ENCODE measurements at places on chromosomes 2 and 18.

GRCh38 chr18:3041843-3042242 is 28.9 kb upstream of the LPIN2 start:
- no peak for ATAC-seq

GRCh38 chr2:239201531-239201876 is 199.3 kb downstream of the HDAC4 start:
- peak; percentile 74 for ATAC-seq

DNA sequence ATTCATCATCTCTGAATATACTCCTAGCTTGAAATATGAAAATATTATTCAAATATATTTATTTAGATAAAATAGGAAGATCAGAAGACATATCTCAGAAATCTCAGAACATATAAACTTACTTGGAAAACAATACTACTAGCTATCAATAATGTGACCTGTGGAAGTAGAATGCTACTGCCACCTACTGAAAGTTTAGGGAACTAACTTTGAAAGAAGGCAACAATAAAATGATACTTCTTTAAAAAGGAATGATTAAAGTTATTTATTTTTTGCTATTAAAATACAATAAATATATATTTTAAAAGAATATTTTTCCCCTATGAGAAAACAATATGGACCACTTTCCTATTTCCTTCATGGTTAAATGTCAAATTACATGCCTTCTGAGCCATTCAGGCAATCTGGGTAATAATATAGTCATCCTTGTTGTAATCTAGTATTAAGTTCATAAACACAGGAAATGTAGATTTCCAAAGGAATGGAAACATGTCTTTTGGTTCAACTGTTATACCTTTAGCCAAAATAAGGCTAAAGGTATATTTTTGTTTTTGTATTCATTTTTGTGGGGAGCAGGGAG is 26.0 kb downstream of the ACADL start:
- ATAC-seq, result no peak

- no peak for ATAC-seq
Observed at GRCh38 chr2:96325884-96326255, 753 bp downstream of the ITPRIPL1 start.

- no peak for ATAC-seq
Observed at GRCh38 chr2:218033590-218034496, 31.0 kb upstream of the TNS1 start.

GRCh38 chr2:238978497-238978896 is 130.6 kb downstream of the TWIST2 start:
- ATAC-seq, result no peak

DNA sequence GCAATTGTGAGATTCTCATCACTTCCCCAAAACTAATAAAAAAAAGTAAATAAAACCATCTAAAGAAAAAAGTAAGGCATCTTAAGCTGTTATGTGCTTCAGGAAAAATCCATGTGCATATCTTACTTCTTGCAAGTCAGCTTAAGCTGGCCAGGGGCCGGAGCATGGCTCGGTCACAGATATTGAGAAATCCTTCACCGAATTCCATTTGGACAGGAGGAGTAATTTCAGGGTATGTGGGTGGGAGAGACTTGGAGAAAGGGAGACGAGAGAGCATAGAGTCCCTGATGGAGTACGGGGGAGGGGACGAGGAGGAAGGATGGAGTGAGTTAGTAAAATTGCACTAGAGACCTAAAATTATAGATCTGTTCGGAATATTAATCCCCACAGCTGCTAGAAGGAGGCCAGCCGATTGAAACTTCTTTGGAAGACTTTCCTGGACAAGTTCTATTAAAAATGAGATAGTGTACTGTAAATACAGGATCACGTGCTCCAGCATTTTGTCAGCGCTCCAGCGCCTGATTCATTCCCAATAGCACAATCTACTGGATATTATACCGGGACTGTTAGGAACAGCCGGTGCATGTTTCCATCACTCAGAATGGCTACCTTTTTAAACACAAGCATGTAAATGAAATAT is 438.5 kb downstream of the ZNF516 start:
- no peak for ATAC-seq

GRCh38 chr2:135183822-135184221 is 131.7 kb downstream of the RAB3GAP1 start:
- ATAC-seq, result no peak

Measured in motor neuron (in vitro differentiated cells).